ENCODE measurements at places on chromosomes 12 and 14.
A peak's percentile ranks its signal among the peaks of the same experiment; 100 is the strongest.

DNA sequence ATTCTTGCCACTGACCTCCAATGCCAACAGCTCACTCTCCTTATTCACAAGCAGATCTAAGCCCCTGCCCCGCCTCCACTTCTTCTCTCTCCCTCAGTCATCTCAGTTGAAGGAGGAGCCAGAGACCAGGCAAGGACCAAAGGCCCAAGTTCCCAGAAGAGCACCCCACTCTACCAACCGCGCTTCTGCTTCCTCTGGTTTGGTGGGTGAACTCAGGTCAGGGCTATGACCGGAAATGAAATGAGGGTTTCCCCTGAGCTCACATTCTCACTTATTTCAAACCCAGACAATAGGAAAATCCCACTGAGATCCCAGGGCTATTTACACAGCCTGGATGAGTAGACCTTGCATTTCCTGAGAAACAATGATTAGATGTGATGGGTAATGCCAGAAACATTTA lies 9.9 kb downstream of the DPF3 start:
- no peak for DNase-seq

DNA sequence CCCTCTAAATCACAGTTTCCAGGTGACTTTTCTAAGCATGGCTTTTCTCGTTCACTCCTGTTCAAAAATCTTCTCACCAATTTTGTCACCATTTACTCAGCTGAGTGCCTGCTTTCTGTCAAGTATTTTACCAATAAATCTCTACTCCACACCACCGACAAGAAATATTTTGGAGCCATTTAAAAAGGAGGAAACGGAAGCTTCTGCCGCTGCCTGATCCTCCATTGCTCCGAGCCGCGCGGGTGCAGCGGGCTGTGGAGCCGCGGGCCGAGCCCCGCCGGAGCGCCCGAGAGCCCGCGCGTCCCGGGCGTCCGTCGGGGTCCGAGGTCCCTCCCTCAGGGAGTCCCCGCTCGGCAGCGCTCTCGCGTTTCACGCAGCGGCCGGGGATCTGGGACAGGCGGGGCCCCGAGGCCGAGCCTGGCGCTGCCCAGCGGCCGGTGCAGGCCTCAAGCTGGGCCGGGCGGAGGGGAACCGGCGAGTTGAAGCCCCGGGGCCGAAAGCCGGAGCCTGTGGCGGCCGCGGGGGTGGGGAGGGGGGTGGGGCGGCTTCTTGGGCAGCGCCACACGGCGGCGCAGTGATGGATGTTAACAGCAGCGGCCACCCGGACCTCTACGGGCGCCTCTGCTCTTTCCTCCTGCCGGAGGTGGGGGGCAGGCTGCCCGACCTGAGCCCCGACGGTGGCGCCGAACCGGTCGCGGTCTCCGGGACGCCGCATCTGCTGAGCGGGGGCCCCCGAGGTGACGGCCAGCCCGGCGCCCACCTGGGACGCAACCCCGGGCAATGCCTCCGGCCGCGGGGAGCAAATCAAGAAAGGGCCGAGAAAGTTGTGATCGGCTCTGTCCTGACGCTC lies 1.1 kb upstream of the HEBP1 start:
- peak; percentile 14 for DNase-seq

DNA sequence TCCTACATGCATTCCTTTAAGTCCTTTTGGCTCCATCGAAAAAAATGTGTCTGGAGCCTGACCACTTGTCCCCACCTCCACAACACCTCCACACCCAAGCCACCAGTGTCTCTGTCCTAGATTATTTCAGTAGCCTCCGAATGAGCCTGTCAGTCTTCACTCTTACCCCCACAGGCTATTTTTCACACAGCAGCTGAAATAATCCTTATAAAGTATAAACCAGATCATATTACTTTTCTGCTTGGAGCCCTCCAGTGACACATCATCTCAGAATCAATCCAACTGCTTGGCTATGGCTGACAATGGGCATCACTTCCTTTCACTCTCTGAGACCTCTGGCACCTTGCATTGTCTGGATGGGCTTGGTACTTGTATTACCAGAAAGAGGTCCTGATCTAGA lies 44.9 kb downstream of the BBS10 start:
- no peak for DNase-seq

- DNase-seq, result no peak
Measured at GRCh38 chr12:100101000-100101399, 41.7 kb downstream of the BLTP3B start.

DNA sequence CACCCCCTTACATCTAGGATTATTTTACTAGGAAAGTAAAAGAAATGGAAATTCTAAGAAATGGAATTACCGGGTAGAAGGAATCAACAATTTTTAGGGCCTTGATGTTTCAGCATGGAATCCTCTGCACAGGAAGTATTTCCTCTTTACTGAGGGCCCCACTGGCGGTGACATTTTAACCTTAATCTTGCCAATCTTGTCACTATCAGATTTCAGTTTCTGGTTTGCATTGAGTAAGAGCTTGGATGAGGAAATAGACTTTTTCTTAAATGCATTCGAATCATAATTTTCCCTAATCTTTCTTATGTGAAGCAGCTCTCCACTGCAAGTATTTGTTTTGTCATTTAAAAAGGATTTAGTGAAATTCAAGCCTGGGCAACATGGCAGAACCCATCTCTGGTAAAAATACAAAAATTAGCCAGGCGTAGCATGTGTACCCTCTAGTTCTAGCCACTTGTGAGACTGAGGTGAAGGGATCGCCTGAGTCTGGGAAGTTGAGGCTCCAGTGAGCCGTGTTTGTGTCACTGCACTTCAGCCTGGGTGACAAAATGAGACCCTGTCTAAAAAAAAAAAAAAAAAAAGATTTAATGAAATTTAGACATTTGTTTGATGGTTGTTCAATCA lies 40.7 kb downstream of the TPCN1 start:
- DNase-seq, result no peak

- DNase-seq, result no peak
Measured at GRCh38 chr12:85156569-85156968, 120.4 kb downstream of the LRRIQ1 start.

- no peak for DNase-seq
Measured at GRCh38 chr14:88388741-88389282, 3.4 kb downstream of the SPATA7 start.

DNA sequence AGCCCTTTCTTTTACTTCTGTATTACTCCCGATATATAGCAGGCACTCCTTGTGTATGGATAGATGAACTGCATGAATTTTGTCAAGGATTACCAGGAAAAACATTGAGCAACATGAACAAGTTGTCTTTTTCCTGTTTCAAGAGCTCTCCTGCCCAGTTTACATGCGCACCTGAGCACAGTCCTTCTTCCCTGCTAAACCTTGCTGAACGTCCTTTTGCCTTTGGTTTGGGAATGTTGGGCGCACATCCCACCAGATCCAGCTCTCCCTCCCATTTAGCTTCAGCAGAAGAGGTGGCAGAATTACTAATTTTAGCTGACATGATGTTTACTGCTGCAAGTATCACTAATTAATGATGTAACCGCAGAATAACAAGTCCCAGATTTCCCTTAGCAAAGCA lies 121.4 kb upstream of the TMCC3 start:
- no peak for DNase-seq

GRCh38 chr14:62614122-62614521 lies 431.1 kb downstream of the KCNH5 start:
- DNase-seq, result no peak

- no peak for DNase-seq
Measured at GRCh38 chr12:115097416-115097815, 413.4 kb upstream of the TBX3 start.
